ENCODE measurements at places on chromosomes 5 and 9.

DNA sequence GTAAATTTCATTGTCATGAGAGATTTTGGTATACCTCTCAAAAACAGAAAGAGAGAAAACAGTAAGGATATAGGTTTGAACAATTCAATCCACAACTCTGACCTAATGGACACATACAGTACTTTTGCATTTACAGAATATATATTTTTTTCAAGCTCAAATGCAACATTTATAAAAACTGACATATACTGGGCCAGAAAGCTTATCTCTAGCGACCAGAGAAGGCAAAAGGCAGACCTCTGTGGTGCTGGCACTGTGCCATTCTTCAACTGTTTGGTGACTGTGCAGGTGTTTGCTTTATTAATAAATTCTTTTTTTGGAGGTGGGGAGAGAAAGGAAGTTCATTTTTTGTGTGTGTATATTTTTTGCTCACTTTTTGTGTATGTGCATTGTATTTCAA, 6.0 kb upstream of the PLAC8L1 start:
- DNase-seq: no peak

- DNase-seq: no peak
Measured at GRCh38 chr5:162641142-162641813, 573.7 kb downstream of the GABRG2 start.

DNA sequence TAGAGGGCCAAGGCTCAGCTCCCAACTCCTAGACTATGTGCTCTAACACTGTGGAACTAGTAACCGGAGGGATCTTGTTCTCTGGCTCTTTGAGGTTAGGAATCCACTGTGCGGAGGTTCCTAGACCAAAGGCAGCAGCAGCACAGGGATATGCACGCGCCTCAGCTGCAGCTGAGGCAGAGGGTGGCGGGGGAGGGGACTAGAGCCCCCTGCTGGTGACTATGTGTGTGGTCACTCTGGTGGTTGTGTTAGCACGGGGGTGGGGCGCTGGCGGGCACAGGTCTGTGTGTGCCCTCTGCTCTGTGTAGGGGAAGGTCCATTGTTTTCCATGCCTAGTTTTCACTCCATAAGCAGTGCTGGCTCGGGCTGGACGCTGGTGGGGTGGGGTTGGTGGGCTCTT, 458.0 kb upstream of the IZUMO3 start:
- DNase-seq: no peak

- DNase-seq: no peak
Measured at GRCh38 chr5:173331287-173331686, 3.1 kb upstream of the STC2 start.

- no peak for DNase-seq
Measured at GRCh38 chr5:102700916-102701315, 54.2 kb upstream of the PAM start.

DNA sequence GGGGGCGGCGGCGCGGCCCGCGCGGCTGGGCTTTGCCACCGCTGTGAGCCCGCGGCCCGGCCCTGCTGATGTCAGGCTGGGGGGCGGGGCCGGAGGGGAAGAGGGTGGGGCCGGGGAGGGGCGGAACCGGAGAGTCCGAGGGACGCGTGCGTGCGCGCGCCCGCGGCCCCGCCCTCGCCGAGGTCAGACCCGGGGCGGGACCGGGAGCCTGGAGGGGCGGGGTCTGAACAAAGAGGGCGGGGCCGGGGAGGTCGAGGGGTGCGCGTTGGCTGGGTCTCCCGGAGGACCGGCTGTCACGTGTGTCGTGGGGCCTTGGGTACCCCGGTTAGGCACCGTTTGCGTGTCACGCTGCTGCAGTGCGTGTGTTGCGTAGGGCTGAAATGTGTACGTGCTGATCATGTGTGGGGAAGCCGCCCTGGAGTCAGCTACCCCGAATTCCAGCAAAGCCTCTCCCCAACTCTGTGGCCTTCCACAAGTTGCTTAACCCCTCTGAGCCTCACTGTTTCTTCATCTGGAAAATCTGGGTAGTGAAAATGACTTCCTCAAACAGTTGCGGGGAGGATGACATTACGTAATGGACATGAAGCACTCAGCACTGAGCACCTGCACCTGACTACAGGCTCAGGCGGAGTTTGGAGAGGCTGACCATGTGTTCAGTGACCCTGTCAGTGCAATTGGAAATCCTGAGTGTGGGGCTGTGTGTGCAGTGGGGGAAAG, at the start of gene RALGDS:
TSS of gene RALGDS (minus strand) at position 43 of the 717 bp plus-strand sequence. CDS start 86 bp downstream, outside the sequence.
- DNase-seq: peak; percentile 94

DNA sequence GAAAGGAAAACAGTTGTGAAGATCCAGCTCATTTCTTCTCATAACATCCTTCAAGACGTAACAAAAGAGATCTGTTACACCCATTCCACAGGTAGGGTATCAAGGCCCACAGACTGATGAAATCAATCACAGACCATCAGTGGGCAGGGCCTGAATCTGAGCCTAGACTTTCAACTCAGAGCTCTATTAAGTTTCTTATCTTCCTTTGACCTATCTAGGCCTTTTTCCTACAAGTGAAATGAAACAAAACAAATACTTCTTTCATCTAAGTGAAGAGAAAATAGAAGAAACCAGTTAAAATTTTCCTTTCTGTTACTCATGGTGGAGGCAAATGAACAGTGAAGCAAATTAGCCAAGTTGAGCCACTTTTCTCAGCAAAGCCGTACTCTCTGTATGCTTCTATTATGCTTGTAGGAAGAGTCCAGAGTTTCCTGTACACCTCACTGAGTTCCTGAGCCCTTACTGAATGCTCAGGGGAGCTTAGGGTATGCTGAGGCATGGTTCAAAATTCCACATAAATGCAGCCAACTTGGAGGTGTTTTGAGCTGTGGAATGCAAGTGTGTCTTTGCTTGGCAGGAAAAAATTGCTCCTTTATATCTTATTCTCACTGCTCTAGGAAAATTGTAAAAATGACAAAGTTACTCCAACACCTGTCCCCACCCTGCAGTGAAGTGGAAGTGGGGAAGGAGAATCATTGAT, 91.9 kb downstream of the FEM1C start:
- DNase-seq: no peak

GRCh38 chr5:128412145-128412930, 125.7 kb downstream of the FBN2 start:
- no peak for DNase-seq

DNA sequence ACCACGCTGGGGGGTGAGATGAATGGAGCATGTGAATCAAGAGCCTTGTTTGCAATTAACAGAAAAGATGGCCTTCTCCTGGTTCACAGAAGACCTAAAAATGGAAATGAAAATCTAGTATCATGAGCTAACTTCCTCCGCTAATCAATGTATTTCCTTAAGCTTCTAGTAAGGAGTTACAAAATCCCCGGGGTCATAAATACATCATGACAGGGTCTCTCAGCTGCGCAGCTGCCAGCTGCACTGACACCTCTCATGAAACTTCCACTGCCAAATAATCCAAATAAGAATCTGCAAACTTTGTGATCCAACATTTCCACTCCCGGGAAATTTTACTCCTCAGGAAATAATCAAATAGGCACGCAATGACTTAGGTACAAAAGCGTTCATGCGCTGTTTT, 11.9 kb downstream of the MYO10 start:
- DNase-seq: no peak

DNA sequence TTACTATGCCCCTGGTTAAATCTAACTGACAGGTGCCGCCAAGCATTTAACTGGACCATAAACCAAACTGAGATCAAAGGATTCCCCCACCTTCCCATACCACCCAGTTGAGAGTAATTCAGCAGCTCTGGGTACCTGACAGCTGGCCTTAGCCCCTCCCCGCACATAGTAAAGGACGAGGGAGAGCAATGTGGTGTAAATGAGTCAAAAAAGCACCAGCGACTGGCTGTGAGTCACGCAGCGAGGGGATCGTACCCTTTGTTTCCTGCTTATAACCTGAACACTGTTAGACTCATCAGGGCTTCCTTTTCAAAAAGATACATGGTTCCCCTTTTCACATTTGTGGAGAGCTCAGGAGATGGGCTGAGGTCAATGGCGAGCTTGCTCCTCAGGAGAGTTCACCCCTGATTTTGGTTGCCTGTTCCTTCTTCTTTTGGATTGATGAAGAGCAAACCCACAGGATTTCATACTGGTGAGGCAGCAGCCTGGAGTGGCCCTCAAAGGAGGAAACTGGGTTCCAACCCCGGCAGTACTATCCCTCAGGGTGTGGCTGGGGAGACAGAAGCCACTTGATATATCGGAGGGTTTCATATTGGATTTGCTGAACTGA, 71.5 kb downstream of the ANKRD33B start:
- DNase-seq: peak; percentile 47

DNA sequence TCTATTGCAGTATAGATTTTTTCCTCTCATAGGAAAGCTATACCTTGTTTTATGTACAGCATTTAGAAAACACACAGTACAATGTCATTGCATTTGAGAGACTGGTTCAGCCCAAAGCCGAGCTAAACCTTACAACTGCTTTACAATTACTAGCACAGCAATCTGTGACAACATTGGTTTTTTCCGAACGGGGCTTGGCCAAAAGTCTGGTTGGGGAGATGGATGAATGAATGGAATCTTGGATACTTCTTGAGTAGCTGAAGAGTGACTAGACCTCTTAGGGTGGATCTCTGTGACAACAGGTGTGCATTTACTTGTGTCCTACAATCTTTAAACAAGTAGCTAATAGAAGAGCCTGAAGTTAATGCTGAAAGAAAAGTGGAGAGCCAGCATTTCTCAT, 1.2 kb downstream of the SGCD start:
- DNase-seq: no peak

DNA sequence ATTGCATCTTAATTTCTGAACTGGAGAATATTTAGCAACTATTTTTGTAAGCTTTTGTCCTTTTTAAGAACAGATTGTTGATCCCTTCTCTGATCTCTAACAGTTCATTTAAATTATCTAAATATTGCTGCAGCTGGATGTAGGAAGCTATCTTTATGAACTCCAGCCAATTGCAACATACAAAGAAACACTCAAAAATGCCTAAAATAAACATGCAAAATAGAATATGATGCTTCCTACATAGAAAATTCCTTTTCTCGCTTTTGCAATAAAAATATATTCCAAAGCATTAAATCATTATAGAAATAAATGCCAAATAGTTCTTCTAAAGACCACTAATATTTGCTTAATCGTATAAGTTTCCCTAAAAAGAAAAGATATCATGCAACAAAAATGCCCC, 218.6 kb downstream of the LURAP1L start:
- DNase-seq: no peak

DNA sequence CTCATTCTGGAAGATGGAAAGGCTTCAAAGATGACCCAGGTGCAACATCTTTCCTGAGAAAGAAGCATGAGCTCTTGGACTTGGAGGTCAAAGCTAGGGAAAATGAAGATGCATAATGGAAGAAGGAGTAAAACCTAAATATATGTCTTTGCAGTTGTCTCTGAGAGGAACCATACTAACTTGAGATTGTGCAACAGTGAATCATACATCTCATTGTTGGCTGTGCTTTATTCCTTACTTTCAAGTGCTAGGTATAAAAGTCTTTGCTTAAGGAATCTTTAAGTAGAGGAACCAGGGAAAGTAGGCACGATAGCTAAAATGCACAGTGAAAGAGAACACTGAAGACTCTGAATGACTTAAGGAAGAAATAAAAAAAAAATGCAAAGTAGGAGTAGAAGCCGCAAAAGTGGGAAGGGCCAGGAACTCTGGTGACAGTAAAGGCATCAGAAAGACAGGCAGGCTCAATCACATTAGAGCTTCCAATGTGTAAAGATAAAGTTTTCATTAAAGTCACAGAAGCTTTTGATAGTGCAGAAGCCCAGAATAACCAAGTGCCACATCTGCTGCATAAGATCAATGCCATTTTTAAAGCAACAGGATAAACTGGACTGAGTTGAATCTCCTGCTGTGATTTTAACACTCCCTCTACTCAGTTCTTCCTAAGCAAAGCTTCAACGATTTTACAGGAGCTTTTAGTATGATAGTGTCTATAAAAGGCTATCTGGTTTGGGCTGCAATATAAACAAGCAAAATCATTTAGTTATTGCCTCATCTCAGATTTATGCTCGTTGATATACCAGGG, 432.3 kb upstream of the EDIL3 start:
- no peak for DNase-seq

DNA sequence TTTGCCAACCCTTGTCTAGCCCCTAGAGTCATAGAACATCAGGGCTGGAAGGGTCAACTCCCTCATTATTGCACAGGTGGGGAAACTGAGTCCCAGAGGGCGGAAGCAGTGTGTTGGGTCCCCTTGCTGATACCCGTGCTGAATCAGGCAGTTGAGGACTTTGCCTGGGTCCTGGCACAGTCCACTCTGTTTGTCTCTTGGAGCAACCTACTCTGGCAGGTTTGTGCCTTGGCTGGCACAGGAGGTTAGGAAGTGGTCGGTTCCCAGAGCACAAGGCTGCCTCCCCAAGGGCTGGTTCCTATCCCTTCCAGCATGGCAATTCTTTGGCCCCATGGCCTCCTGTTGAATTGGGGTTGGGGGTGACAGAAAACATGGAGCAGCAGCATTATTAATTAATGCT, 94.5 kb upstream of the SHB start:
- no peak for DNase-seq

DNA sequence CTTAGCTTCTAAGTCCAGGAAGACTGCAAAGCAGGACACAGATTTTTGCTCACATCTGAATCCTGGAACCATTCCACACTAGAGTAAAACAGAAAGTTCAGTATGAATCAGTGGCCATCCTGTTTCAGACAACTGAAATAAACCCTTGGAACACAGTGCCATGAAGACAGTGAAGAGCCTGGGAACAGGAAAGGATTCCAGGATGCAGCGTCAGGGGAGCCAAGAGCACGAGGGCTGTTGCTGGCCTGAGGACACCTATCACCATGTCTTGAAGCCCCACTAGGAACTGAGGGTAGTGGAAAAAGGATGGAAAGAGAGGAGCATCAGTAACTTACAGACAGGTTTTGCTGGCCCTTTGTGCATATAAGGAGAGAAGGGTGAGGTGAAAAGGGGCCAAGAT, 115.3 kb upstream of the FSTL4 start:
- no peak for DNase-seq

DNA sequence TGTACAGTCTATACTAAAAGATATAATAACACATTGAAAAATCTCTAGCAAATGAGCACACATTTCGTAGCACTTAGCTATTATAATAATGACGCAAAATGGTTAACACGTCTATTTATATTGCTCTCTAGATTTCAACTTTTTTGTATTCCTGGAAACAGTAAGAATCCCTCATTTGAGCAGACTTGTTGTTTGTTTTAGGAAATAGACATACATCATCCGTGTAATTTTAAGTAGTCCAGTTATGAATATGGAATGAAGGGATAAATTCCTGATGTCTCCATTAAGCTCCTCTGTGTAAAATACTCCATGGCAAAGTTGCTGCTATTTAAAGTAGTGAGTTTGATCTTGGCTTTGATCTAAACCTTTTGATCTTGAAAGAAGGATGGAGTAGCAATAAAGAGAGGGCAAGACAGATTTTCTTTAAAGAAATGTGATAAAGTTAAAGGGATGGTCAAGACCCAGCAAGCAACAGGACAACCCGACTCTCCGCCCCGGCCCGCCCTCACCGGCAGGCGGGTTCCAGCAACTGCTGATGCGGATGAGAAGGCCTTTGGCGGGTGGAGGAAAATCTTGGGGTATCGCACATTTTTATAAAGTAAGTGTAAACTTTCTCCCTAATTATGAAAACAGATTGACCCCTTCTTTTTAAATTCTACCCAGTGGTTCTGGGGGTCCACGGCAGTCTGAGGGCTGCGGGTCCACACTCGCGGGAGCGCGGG, 277.4 kb downstream of the AOPEP start:
- DNase-seq: no peak

Measured in CD4-positive, alpha-beta T cell treated with Interleukin-12 subunit alpha and Interleukin-12 subunit beta, for 1 hour (primary cell).